NCI-H1436 (cell line): ENCODE measurements at places on chromosomes 7 and 10.

- no peak for DNase-seq
Observed at GRCh38 chr10:125018576-125019143, 76.7 kb downstream of the ZRANB1 start.

GRCh38 chr10:17026686-17027485 lies 102.7 kb downstream of the CUBN start:
- DNase-seq, result no peak

- DNase-seq, result no peak
Observed at GRCh38 chr10:11213137-11213536, 195.5 kb downstream of the CELF2 start.

GRCh38 chr7:106692450-106693051 lies 31.6 kb upstream of the CCDC71L start:
- DNase-seq, result no peak

DNA sequence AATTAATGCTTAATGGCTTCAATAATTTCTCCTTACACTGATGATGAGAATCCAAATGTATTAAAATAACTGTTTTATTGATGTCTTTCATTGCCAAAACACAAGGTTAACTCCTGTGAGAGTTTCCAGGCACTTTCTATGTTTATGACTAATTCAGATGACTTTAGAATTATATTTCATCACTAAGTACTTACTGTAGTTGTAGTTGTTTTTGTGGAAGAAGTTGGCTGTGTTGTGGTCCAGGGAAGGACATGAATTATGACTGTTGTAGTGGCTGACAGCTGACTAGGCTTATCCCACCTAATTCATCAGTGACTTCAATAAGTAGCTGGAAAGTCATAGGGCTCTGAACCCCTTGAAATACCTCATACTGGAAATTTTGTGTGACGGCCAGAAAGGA lies 254.8 kb downstream of the HGF start:
- no peak for DNase-seq

GRCh38 chr7:604001-604883 lies 84.6 kb upstream of the PDGFA start:
- DNase-seq, result no peak

- DNase-seq, result no peak
Observed at GRCh38 chr7:25600262-25600920, 372.1 kb upstream of the NPVF start.

GRCh38 chr10:117374506-117375359 lies 507 bp downstream of the PDZD8 start:
- peak; percentile 47 for DNase-seq
